Articular chondrocyte of knee joint (primary cell): ENCODE measurements at places on chromosomes 3 and 15. TPM values are rescaled to one million over a fixed set of nuclear protein-coding genes. Genes with fewer than 3 reads are reported as not detected.

Gene ATP2B2
- total RNA-seq, result not detected in 2 replicates

Gene VWA5B2
- total RNA-seq, result not detected in 2 replicates

Gene DNAJB11
- 47.1 and 54.6 TPM in 2 replicates for total RNA-seq

Gene BSN
- 0.22 and 0.26 TPM in 2 replicates for total RNA-seq

Gene KLHL6
- under 0.01 TPM in 1 of 2 replicates, not detected in the other for total RNA-seq

Gene CPB1
- total RNA-seq, result 0.54 TPM in 1 of 2 replicates, not detected in the other

Gene PODXL2
- 0.78 and 1.1 TPM in 2 replicates for total RNA-seq

Gene LSMEM2
- 0.13 and 0.22 TPM in 2 replicates for total RNA-seq

Gene ASB14
- total RNA-seq, result under 0.01 and 0.11 TPM in 2 replicates

Gene LRRC15
- total RNA-seq, result 7.1 and 29.7 TPM in 2 replicates

Gene LTF
- 0.26 TPM in 1 of 2 replicates, not detected in the other for total RNA-seq

Gene RTP3
- not detected in 2 replicates for total RNA-seq

Gene PIGB
- total RNA-seq, result 31.2 and 37.9 TPM in 2 replicates

Gene CDHR4
- 0.13 TPM in 1 of 2 replicates, not detected in the other for total RNA-seq

Gene PATL2
- total RNA-seq, result 0.78 and 0.86 TPM in 2 replicates

Gene PDIA3
- total RNA-seq, result 287 and 297 TPM in 2 replicates

Gene SAMD7
- not detected in 2 replicates for total RNA-seq

Gene BTLA
- not detected in 2 replicates for total RNA-seq

Gene POLQ
- 2.5 and 4.5 TPM in 2 replicates for total RNA-seq

Gene SLC30A4
- 18.6 and 25.7 TPM in 2 replicates for total RNA-seq

Gene CHL1
- total RNA-seq, result not detected in 2 replicates

Gene AHSG
- 0.11 TPM in 1 of 2 replicates, not detected in the other for total RNA-seq

Gene SLC25A20
- total RNA-seq, result 15.7 and 25.4 TPM in 2 replicates
